GM12878 (cell line): ENCODE measurements at places on chromosomes 1 and 21. TPM values are rescaled to one million over a fixed set of nuclear protein-coding genes. Genes with fewer than 3 reads are reported as not detected.

TBX15 gene
- total RNA-seq, result 1.1 TPM in 2 replicates

JAM2 gene
- total RNA-seq, result 6.7 and 9.6 TPM in 2 replicates

FOXO6 gene
- total RNA-seq, result 0.13 TPM in 1 of 2 replicates, not detected in the other

FAM131C gene
- not detected in 2 replicates for total RNA-seq

GRCh38 chr1:245099401-245099800, 55.4 kb upstream of the KIF26B start:
- no peak for DNase-seq

GRCh38 chr1:233487408-233487807, 126.5 kb upstream of the KCNK1 start:
- DNase-seq, result no peak

DNA sequence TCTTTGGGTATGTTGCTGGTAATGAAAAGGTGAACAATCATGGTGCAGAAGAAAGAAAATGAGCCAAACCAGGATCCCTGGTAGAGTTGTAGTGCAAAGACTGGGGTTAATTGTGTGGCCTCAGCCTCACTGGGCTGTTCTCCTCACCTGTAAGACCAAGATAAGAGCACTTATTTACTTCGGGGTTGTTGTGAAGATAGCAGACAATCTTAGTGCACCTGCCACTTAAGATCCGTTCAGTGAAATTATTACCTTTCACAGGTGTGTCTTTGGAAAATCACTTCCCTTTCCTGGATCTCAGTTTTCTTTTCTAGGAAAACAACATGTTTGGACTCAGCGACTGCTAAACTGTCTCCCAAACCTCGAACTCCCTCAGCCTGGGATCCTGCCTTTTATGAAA, 1.3 kb upstream of the FGGY start:
- no peak for DNase-seq
